ENCODE measurements at places on chromosomes 3 and 15. TPM values are rescaled to one million over a fixed set of nuclear protein-coding genes. Genes with fewer than 3 reads are reported as not detected.
A peak's percentile ranks its signal among the peaks of the same experiment; 100 is the strongest.

Gene MAGI1
- total RNA-seq: 42.8 TPM

Gene ADPRH
- 15.0 TPM for total RNA-seq

- no peak for DNase-seq
These were observed 12.2 kb upstream of the APOD start for GRCh38 chr3:195595785-195596531.

DNA sequence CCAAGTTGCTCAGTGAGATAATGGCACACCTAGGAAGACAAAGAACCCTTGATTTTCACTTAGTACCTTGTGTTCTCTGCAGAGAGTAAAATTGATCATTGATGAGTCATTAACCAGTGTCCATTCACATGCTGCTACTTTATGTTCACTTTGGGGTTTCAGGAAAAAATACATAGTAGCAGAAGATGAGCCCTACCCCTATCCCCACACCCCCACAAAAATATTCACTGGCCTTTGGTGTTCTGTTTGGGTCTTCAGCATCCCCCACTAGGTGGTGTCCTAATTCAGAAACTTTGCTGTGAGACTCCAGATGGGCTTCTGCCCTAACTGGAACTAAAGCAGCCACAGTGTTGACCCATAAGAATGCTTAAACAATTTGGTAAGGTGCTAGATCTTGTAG lies 178.8 kb downstream of the KLHL25 start:
- peak; percentile 78 for DNase-seq

DNA sequence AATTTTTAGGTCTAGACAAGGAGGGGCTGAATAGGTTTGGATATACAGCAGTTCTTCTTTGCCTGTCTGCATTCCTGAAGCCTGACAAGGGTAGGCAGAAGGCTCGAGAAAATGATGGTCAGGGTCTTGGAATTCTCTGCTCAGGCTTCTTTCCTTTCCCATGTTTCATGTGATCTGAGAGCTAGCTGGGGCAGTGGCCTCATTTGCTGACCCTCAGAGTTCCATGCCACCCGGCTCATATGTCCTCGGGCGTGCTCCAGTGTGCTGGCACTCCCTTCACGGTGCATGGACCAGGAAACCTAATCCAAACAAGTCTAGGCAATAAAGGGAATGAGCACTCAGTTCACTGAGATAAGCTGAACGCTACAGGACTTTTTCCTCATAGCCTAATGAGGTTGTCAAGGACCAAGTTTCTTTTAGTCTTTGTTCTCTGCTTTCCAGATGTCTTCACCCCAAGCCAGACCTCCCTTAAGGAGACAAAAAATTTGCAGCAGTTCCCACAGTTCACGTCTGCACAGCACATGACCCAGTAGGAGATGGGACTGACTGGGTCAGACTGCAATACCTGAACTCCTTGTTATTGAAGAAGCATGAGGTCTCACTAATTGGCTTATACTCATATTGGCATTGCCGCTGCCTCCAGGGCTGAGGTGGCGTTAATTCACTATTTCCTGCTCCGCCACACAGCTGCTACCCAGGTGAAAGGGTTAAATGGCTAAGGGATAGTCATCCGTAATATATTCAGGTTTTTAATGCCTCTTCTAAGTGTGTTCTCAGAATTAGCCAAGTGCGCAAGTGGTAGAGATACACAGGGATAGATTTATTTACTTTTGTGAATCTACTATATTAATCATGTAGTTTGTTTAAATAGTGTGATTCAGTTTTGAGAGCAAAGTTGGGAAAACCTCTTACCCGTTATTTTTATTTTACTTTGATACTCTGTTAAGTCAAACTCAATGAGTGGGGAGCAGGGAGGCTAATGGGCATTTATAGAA lies 15.3 kb upstream of the RTP4 start:
- peak; percentile 79 for DNase-seq

Gene DVL3
- total RNA-seq: 57.4 TPM

DNA sequence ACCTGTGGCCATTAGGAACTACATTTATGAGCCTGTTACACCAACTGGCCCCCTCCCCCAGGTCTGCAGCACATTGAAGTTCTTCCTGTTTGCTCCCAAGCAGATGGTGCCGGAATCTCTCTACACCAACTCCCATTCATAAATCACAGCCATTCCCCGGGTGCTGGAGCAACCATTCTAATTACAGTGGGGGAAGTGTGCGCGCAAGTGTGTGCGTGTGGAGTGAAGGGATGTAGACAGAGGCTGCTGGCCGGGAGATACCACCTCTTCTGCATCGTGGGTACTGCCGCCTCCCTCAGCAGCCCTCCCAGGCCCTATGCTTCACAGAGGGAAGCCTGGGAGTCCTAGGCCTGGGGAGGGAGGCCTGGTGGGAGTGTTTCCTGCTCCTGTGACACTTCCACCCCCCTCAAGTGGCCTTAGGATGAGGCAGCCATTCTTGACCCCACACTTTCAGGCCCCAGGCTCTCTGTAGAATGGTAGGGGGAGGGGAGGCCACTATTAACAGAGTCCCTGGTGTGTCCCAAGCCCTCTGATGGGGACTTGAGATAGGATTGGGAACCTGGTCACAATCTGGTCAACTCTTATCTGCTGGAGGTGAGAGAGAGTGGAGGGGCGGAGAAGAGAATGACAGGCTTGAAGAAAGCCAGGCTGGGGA lies 69.1 kb downstream of the MAGEF1 start:
- peak; percentile 94 for DNase-seq

DNA sequence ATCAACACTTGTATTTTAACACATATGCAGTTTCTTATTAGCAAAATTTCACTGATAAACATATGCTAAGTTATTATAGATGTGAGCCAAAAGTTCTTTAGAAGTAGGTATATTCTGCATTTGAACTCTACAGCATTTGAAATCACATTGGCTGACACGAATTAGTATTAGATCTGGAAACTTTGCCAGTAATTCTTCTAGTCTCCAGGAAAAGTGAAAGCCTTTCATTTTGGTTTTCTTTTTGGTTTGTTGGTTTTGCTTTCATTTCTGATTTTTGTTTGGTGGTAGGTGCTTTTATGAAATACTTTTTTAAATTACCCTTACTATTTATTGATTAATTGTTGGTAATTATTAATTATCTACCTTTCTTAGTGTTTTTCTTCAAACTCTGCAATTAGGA lies 72.9 kb downstream of the RBMS3 start:
- no peak for DNase-seq

Gene PDCD10
- total RNA-seq: 55.1 TPM

Gene NSMCE3
- total RNA-seq: 6.3 TPM

Gene TBC1D5
- total RNA-seq: 77.7 TPM

- no peak for DNase-seq
These were observed 901 bp upstream of the NMB start for GRCh38 chr15:84658788-84659411.
